Kidney epithelial cell (primary cell): ENCODE measurements at places on chromosomes 7 and 10.

DNA sequence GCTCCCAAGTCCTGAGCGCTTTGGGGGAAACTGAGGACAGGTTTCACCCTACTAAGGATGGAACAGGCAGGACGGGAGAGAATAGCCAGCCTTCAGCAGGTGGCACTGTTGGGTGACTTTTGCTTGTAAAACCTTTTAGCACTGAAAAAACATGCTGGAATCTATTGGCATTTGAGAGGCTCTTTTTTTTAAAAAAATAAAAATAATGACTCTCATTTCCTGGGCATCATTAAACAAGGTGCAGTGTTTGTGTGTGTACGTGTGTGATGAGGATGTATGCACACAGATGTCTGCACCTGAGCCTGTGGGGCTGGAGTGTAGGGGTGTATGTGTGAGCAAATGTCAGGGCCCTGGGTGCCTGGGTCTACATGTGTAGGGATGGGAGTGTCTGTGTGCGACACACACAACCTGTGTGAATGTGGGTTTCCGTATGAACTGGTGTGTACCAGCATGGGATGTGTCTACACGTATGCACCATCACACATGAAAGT lies 177.9 kb downstream of the RPS24 start:
- peak; percentile 2 for DNase-seq

- no peak for DNase-seq
These were observed 363.0 kb downstream of the SH2D4B start for GRCh38 chr10:80900661-80901060.

DNA sequence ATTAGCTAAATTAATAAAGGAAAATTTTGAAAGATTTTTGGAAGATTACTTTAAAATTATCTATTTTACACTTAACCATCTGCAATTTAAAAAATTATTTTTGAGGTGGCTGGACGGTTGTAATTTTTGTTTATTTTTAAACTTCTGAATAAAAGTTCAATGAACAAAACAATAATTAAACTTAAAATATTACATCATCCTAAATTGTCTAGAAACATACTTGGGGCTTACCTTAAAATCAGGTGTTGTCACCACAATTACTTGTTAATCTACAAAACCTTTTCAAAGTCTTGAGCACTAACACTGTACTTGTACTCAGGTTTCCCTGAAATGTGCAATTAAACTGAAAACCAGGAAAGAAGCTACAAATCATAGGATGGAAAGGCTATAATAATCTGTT lies 328.3 kb downstream of the NXPH1 start:
- no peak for DNase-seq

DNA sequence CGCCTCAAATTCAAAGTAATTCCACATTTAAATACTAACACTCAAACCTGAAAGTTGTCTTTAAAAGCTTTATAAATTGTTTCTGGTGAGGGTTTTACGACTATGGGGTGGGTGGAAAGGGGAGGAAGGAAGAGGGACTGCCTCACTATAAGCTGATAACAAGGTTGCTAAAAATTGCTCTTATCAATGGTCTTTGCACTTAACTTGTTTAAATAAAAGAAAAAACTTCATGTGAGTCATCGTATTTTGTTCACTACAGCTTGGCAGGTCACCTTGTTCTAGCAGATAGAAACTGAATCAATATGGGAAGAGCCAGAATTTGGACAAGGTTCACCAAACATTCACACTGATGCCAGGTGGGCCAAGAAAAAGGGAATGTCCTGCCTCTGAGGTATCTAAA lies 129.2 kb downstream of the TES start:
- DNase-seq: no peak

GRCh38 chr10:128174581-128175559 lies 48.6 kb upstream of the MKI67 start:
- DNase-seq: no peak

DNA sequence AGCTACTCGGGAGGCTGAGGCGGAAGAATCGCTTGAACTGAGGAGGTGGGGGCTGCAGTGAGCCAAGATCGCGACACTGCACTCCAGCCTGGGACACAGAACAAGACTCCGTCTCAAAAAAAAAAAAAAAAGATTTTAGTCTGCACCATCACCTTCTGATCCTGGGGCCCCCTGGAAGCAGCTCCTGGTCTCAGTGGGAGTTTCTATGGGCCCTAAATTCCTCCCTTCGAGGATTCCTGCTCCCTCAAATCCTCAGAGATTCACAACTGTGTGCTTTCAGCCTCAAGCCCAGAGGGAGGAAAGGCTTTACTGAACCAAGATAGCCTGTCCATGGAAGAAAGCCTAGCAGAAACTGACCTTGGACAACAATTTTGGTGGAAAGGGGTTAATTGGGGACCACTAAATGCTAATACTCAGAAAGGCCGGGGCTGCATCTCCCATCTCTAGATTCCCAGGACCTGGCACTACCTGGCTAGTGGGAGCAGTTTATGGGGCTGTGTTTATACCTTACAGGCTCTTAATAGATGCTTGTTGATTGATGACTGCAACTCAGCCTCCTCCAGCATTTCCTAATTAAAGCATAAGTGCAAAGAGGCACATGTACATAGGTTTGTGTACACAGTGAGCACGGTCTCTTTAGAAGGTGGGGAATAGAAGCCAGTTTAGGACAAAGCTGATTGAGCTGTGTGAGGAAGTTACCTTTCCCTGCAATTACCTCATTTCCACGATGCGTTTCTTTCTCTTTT lies 9.2 kb upstream of the FGFR2 start:
- no peak for DNase-seq

DNA sequence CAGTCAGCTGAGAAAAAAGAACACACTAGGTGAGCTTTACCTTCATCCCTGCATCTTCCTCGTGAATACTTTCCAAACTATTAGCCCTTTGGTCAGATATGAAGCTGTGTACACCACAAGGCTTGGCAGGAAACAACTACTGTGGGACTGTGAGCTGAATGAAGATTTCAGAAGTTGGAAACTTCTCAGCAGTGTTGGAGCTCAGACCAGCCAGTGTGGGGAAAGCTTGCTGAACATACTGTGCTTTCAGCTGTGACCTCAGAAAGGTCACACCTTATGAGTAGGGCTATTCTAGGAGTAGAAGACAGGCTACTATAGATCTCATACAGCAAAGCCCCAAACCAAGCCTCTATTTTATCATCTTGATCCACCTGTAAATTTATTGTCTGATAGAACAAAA lies 123.6 kb downstream of the EXOC4 start:
- DNase-seq: no peak

GRCh38 chr7:3453398-3453797 lies 152.3 kb downstream of the SDK1 start:
- DNase-seq: no peak

GRCh38 chr7:75565132-75565837 lies 73.2 kb downstream of the SPDYE5 start:
- DNase-seq: peak; percentile 89

DNA sequence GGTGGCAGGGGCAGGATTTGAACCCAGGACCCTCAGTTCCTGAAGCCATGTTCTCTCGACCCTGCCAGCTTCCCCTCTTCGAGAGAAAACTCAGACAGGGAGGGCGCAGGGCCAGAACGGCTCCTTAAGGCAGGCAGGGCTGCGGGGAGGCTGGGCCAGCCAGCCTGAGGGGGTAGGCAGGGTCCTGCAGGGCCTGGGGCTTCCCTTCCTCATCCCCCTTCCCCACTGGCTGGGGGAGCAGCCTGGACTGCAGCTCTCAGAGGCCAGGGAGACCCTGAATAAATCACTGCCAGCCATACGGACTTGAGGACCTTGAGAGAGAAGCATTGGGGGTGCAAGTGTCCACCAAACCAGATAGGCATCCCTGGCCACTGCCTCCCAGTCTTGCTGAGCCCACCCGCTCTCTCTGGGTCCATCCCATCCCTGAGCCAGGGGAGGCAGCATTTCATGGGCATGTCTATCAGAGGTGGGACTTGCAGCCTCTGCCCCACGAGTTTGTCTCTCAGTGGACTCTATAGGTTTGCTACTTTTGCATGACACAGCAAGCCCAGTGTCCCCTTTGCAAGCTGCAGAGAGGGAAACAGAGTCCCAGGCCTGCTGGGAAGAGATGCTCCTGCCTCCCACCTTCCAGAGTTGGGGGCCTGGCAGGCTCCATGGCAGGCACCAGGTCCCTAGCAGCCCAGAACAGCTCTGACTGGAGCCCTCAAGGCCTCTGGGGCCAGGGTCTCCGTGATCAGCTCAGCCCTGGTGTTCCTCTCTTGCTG lies 70.9 kb downstream of the MYL10 start:
- no peak for DNase-seq

GRCh38 chr10:3926675-3927525 lies 141.9 kb upstream of the KLF6 start:
- DNase-seq: no peak

DNA sequence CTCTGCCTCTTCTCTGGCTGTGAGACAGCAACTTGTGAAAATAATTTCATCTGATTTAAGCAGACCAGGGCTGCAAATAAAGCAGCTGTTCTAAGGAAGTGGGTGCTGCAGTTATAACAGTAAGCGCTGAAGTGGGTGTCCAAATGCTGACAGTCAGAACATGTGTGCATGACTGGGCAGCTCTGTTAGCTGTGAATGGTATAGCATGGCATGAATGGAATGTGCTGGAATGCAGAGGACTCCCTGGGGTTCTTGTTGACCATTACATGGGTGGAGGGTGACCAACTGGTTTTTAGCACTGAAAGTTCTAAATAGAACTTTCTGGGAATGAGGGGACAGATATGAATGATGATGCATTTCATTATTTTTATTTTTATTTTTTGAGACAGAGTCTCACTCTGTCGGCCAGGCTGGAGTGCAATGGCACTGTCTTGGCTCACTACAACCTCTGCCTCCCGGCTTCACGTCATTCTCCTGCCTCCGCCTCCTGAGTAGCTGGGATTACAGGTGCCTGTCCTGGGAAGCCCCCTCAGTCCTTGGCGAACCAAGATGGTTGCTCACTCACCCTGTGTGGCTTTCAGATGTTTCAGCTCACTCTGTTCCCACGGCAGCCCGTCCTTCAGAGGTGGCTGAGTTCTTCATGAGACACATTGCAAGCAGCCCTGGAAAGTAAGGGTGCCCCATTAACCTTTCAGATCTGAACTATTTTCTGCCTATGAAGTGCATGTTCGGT lies 319.8 kb upstream of the PHYHIPL start:
- DNase-seq: peak; percentile 94

DNA sequence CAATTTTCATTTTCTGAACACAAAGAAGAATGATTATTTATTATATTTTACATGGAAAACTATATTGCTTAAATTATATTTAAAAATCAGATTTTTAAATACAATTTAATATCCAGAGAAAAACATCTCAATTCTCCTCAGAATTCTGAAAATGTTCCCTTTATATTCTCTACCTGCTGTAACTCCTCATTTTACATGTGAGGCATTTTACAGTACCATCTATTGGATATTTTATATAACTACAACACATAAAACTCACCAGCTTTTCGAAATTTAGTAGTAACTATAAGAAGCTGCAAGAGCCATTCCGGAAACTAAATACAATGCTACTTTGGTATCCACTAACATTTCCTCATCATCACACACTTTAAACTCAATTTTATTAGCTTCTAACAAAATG lies 264.6 kb downstream of the DGKB start:
- no peak for DNase-seq

DNA sequence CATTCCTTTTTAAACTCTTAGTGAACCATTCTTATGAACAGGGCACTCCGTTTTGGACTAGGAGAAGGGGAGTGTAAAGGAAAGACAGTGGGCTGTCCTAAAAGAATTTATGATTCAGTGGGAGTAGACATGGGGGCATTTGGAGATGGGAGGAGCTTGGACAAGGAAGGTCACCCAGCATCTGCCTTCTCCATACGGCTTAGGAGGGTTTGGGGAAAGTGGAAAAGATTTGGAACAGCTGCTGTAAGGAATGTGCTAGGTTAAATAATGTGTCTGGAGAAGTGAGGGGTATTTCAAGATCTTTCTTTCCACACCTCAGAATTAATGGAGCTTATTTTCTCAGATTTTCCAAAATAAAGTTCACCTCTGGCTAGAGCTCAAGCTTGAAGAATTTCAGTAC lies 24.0 kb downstream of the SLC35G1 start:
- DNase-seq: no peak

GRCh38 chr10:8103543-8103942 lies 49.1 kb downstream of the GATA3 start:
- DNase-seq: no peak
